ENCODE measurements at places on chromosomes 16 and 17.

DNA sequence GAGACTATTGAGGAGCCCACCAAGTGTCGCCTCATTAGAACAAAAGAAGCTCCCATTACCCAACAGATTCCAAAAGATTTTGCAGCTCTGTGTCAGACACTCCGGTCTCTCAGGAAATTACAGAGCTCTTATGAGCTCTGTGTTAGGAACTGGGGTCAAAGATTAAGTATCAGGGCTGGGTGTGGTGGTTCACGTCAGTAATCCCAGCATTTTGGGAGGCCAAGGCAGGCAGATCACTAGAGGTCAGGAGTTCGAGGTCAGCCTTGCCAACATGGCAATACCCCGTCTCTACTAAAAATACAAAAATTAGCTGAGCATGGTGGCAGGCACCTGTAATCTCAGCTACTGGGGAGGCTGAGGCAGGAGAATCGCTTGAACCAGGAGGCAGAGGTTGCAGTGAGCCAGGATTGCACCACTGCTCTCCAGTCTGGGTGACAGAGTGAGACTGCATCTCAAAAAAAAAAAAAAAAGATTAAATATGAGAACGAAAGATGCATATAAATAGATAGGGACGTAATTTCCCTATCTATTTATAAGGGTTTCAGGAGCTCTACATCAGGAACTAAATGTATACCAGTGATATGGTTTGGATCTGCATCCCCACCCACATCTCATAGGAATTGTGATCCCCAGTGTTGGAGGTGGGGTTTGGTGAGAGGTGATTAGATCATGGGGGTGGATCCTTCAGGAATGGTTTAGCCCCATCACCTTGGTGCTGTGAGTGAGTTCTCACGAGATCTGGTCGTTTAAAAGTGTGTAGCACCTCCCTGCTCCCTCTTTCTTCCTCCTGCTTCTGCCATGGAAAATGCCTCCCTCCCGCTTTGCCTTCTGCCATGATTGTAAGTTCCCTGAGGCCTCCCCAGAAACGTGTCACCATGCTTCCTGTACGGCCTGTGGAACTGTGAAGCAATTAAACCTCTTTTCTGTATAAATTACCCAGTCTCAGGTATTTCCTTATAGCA is 111.4 kb downstream of the PRKCA start:
- DNase-seq, result no peak

- DNase-seq, result no peak
Measured at GRCh38 chr16:53782148-53782547, 78.2 kb downstream of the FTO start.

DNA sequence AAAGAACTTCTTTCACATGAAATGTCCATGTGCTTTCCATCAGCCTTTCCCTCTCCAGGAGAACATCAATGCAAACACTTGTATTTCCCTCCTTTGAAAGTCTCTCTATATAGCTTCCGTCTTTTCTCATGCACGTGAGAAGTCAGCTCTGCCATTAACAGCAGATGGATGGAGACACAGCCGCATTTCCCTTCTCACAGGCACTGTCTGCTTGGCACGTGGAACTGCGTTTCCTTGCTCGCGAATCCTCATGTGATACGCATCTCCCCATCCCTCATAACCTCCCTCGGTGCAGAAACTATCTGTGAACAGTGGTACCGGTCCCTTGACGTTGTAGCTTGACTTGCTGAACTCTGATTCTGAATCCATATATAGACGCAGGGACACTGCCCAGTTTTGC is 717.0 kb upstream of the RBFOX1 start:
- DNase-seq, result no peak

DNA sequence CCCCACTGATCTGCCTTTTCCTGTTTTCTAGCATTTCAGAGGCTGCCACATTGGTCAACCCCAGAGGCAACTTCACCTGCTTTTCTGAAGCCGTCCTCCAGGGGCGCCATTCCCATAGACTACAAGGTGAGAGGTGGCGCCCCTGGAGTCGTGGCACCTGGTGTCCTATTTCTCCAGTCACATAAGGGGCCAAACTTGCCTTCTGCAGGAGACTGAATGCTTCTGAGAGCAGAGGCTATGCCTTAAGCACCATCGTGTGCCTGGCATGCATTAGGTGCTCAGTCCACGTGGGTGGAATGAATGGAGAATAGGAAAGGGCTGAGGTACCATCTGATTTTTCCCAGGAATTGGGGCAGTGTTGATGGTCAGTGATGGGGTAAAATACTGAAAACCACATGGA is 164.8 kb downstream of the HAPSTR1 start:
- DNase-seq, result peak; percentile 10

DNA sequence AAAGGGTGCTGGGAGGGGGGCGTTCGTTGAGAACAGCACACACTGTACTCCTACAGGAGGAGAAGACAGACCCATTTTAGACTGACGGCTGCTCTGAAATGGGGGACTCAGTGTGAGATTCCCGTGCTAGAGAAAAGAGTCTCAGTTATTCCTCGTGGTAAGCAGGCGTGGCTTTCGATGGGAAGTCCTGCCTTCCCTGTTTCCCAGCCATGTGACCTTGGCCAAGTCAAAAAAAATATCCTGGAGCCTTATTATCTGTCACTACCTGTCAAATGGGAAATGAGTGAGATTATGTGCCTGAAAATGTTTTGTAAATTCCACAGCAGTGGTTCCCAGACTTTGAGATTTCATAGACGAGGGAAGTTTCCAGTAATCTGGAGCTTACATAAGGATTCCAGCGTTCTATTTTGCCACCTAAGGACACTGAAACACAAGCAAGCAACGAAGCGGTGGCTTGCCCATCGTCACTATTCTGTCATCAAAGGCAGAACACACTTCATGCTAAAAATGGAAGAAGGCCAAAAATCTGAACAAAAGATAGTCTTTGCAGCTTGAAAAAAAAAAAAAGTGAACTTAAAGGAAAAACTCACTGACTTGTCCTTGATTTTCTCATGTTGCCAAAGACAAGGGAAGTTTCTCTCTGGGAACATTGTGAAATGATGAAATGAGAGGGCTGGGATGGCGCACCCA is 253.4 kb upstream of the RPL38 start:
- DNase-seq, result no peak

GRCh38 chr16:78679546-78679945 is 580.1 kb downstream of the WWOX start:
- no peak for DNase-seq

GRCh38 chr17:77393274-77393600 is 252.5 kb downstream of the SEC14L1 start:
- no peak for DNase-seq

GRCh38 chr16:72013389-72013788 is 4.8 kb downstream of the DHODH start:
- DNase-seq, result no peak

- no peak for DNase-seq
Measured at GRCh38 chr17:27458524-27458908, 2.3 kb downstream of the KSR1 start.

- no peak for DNase-seq
Measured at GRCh38 chr16:51050377-51050706, 100.7 kb downstream of the SALL1 start.

DNA sequence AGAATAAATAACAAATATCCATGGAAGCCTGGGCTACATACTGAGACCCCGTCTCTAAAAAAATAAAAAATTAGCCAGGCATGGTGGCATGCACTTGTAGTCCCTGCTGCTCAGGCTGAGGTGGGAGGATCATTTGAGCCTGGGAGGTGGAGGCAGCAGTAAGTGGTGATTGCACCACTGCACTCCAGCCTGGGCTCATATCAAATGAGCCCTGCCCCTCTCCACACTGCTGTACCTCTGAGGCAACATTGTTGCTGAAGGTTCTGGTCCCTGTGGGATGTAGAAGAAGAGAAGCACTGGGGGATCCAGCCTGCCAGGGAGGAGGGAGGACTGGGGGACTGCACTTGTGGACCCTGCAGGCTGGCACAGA is 11.4 kb upstream of the ARHGAP23 start:
- peak; percentile 60 for DNase-seq

DNA sequence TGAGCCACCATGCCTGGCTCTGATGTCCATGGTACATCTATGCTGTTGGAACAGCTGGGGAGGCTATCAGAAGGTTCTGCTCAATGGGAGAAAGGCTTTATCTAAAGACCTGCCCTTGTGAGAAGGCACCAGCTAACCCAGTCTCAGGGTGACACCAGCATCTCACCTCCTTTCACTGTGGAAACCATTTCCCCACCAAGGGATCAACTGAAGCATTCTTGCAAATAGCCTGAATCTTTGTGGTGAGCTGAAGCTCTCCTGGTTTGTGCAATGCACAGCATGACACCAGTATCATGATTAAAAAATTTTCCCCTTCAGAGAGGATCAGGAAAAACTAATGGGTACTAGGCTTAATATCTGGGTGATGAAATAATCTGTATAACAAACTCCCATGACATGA is 5.1 kb downstream of the CCL18 start:
- DNase-seq, result no peak

DNA sequence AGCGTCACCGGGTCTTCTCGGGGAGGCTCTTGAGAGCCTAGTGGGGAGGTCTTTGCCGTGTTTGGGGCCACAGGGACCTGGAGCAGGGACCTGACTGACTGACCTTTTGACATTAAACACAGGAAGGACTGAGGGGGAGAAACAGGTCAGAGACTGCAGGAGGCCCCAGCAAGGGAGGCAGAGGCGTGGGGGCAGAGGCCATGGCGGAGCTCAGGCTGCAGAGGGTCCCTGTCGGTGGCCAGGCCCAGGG is 41.6 kb upstream of the GSE1 start:
- no peak for DNase-seq

All from SK-N-DZ (cell line).